ENCODE measurements at places on chromosomes 7 and 10.
A peak's percentile ranks its signal among the peaks of the same experiment; 100 is the strongest.

- DNase-seq = no peak
Measured at GRCh38 chr10:110510730-110511129, 13.0 kb downstream of the DUSP5 start.

- DNase-seq = no peak
Measured at GRCh38 chr7:156504687-156505545, 135.7 kb upstream of the RNF32 start.

GRCh38 chr10:6543431-6544005 is 36.6 kb downstream of the PRKCQ start:
- peak; percentile 20 for DNase-seq

GRCh38 chr10:78255796-78256638 is 222.4 kb downstream of the RPS24 start:
- peak; percentile 11 for DNase-seq

DNA sequence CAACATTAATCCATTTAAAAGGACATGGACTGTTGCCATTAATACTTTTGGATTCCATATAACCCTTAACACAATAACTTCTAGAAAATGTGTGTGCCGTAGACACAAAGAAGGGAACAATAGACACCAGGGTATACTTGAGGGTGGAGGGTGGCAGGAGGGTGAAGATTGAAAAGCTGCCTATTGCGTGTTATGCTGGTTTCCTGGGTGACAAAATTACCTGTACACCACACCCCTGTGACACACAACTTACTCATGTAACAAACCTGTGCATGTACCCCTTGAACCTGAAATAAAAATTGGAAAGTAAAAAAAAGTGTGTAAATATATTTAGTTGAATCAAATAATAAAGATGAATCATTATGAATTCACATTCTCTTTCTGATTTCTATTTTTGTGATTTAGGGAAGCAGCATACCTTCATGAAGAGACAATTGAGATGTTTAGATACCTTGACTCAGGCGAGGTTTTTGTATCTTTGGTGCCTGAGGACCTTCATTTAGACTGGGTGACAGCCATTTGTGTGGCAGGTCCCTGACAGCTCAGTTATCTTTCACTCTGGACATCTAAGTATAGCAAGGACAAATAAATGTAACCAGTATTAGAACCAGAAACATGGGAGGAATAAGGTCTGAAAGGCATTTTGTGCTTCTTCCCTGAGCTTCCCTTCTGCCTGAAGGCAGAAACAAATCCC is 28.7 kb downstream of the GIMAP8 start:
- no peak for DNase-seq

DNA sequence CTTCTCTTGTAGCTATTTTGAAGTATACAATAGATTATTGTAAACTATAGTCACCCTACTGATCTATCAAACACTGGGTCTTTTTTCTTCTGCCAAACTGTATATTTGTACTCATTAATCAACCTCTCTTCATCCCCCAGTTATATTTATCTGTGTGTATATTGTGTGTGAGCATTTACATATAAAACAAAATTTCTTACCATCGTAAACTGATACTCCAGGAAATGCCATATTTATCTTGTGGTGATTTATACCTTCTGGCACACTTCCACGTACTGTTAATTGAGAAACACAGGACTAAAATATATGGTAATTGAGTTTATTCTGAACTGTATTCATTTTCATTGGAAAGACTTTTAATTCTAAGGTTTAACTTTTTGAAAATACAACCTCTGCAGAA is 18.9 kb downstream of the ANLN start:
- DNase-seq = no peak

GRCh38 chr7:131893631-131894340 is 337.4 kb upstream of the PODXL start:
- no peak for DNase-seq

DNA sequence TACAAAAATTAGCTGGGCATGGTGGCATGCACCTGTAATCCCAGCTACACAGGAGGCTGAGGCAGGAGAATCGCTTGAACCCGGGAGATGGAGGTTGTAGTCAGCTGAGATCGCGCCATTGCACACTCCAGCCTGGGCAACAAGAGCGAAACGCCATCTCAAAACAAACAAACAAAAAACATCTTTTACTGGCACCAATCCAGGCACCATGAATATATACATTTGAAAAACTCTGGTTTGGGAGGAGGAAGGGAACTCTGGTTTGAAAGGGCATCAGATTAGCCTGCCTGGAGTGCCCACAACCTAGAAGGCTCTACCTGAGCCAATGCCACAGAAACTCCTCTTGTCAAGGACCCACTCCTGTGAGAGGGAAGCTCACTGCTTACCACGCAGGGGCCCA is 15.9 kb downstream of the POLL start:
- no peak for DNase-seq

- DNase-seq = peak; percentile 57
Measured at GRCh38 chr10:118754229-118754555, 578 bp downstream of the CACUL1 start.

DNA sequence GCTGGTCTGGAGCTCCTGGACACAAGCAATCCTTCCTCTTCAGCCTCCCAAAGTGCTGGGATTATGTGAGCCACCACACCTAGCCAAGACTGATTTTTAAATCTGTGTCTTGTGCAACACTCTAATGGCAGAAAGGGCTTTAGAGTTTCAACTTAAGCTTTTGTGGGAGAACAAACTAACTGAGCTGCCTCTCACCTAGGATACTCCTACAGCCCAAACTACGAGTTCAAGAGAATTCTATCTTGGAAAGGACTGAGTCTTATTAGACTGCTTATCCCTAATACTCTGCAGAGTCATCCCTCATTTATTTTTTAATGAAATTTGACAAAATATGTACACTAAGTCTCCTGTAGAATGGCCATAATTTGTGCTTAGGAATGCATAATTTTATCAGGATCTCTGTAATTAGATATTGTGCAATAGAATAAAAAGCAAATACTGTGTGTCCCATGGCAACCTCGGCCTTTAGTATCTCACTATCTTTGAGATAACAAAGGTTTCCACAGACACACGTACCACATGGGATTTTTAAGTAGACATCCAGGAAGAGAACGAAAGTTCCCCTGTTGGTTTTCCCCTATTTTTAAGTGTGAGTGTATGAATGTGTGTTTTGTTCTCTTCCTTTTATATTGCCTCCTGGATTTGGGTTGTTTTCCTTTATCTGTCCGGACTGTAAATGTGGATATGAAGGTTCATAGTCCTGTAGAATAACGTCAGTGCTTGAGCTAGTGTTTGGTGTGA is 199.4 kb upstream of the TCF7L2 start:
- no peak for DNase-seq

DNA sequence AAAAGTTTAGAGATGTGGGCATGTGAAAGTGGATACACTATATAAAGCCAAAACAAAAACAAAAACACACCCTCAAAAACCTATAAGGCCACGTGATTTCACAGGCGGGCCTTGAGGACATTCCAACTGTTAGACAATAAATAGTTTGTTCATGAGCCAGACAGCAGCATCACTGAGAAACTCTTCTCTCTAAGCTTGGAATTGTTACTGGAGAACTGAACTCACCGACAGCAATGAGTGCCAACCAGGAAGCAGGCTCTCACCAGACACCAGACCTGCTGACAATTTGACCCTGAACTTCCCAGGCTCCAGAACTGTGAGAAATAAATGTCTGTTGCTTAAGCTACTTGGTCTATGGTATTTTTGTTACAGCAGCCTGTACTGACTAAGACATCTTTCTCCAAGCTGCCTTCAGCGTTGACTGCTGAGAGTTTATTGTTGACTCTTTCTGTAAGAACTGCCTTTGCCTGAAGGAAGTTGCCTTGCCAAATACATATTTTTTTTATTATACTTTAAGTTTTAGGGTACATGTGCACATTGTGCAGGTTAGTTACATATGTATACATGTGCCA is 107.5 kb downstream of the EPDR1 start:
- no peak for DNase-seq

DNA sequence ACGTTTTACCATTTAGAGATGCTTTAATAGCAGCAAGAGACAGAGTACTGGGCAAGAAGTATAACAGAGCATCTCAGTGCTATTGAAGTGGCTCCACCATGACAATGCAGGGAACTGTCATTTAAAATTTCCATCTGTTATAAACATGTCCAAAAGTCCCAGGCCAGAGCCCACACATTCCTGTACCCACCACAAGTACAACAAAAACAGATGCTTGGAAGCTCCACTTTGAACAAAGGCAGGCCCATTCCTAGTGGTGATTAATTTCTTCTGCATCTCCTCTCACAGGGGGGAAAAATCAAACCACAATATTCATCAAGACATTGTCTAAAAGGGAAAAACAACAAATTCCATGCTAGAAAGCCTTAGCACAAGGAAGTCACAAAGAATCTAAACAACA is 627.9 kb downstream of the PARD3 start:
- DNase-seq = no peak
